GM04503 (cell line): ENCODE measurements at places on chromosomes 2 and 18.

DNA sequence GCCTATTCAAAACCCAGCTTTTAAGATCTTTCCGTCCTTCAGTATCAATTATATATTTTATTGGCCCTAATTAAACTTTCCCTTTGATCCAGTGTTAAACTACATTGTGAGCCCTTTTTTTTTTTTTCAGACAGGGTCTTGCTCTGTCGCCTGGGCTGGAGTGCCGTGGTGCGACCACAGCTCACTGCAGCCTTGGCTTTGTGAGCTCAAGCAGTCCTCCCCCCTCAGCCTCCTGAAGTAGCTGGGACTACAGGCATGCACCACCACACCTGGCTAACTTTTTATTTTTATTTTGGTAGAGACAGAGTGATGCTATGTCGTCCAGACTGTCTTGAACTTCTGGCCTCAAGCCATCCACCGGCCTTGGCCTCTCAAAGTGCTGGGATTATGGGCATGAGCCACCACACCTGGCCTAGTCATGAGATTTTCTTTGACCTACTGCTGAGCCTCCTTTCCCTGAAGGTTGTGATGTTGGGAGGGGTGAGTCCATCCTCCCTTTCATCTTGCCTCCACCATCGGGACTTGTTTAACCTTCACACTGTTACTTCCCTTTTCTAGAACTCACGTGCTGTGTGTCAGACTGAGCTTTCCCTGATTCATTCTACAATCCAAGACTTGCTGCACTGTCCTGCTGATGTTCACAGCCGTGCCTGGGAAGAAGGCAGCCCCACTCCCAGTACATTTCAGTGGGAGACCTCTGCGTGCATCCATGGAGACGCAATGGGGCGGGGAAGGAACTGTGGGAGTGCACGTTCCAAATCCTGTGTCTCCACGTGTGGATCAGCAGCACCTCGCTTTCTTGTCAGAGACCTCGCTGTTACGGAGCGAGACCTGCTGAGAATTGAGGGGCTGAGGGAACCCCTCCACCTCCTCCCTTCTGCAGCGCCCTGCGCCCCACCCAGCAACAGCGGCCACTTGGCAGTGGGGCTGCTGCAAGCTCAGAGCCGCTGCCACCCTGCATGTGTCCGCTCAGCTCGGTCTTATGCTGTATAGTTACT is 10.8 kb downstream of the OXER1 start:
- DNase-seq, result no peak

GRCh38 chr2:48126162-48126561 is 219.9 kb upstream of the FBXO11 start:
- DNase-seq, result peak; percentile 59

DNA sequence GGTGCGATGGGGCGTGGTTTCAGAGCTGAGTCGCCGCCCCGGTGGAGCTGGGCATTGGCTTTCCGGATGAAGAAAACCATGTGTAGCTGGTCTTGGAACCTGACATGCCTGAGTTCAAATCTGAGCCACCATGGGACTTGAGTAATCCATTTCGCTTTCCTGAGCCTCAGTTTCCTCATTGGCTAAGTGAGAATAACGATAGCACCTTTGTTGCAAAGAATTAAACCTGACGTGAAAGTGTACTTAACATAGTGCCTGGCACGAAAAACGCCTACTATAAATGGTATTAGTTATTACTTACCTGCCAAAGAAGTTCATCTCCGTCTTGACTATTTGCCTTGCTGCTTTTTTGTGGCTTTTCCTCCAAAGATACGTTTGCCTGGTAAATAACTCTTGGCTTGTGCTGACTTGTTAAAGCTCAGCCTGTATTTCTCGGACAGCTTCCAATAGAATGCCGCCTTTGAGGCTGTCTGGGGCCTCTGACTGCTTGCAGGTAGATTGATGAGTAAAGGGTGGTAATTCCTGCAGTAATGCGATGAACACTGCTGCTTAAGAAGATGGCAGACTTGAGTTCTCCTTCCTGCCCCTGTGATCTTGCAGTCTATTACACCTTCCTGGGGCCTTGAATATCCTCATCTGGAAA is 1.3 kb downstream of the CDCA7 start:
- no peak for DNase-seq

DNA sequence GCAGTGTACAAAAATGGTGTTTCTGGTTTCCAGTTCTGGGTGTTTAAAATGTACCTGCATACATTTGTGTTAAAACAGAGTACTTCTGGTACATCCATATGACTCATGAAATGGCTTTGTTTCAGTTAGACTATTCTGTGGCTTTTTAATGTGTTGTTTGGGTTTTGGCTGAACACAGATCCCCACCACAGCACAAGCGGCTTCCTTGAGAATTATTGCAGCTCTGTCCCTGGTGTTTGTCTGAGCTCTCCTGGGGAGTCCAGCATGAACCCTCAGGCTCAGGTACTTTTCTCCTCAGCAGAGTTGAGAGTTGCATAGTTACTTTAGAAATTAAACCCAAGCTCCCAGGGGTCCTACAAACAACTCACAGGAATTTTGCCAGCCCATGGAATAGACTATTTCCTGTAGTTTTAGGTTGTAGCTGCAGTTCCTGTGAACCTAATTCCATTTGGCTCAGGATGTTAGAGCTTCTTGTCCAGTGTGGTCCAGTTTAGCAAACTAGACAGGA is 64.8 kb upstream of the EML6 start:
- DNase-seq, result peak; percentile 31

DNA sequence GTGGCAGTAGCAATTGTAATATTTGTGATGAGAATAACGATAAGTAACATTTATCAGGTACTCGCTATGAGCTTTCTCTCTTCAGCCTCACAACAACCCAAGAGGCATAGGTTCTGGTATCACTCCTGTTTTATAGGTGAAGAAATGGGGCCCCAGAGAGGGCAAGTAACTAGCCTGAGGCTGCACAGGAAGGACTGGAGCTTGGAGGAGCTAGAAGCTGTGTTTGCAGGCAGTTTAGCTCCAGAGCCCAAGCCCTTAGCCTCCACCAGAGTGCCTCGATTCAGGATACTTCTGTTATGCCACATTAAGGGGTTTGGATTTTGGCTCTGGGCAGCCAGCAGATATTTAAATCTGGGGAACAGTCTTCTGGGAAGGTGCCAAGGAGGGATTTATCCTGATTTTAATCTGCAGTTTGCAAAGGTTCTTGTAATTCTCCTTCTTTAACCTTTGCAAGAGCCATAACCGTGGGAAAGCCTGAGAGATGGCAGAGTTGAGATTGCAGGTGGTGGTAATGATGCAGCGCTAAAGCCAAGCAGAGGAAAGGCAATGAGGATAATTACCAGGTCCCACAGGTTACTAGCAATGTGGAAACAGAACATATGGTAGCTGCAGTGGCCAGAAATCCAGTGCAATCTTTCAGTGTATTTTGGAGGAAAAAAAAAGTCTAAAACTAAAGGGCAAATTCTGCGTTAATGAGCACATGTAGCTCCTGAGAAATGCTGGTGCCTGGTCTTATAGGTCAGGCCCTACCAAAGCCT is 9.1 kb downstream of the MOCOS start:
- no peak for DNase-seq

DNA sequence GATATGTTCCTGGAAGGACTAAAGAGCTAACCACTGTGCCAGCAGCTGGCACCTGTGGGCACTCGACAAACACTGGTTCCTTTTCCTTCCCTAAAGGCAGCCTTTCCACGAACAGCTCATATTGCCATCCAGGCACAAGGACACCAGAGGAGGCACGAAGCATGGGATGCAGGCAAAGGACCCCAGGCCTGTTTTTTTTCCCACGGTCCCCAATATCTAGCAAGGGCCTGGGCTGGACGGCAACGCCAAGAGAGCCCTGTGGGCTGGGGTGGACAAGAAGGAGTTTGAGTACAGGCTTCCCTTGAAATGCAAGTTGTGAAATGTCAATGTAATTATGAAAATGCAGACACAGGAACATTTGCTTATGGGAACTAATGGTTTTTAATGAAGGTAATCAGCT is 135.9 kb downstream of the CYP26B1 start:
- DNase-seq, result no peak

DNA sequence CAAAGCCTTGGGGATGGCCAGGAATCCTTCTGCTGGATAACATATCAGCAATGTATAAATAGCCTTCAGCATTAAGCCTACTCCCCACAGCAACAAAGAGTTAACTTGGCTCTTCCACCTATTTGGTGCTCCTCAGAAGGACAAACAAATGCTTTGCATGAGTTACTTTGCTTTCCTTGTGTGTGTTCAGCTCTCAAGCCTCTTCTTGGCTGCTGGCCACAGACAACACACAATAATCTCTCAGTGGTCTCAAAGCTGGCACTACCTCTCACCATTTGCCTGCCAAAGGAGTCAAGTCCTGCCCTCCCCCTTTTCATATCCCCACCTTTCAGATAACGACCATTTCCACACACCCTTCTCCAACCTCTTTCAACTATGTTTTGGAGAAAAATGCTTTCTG is 17.5 kb downstream of the FTCDNL1 start:
- DNase-seq, result no peak

- no peak for DNase-seq
Observed at GRCh38 chr2:31228717-31229116, 5.2 kb upstream of the EHD3 start.

DNA sequence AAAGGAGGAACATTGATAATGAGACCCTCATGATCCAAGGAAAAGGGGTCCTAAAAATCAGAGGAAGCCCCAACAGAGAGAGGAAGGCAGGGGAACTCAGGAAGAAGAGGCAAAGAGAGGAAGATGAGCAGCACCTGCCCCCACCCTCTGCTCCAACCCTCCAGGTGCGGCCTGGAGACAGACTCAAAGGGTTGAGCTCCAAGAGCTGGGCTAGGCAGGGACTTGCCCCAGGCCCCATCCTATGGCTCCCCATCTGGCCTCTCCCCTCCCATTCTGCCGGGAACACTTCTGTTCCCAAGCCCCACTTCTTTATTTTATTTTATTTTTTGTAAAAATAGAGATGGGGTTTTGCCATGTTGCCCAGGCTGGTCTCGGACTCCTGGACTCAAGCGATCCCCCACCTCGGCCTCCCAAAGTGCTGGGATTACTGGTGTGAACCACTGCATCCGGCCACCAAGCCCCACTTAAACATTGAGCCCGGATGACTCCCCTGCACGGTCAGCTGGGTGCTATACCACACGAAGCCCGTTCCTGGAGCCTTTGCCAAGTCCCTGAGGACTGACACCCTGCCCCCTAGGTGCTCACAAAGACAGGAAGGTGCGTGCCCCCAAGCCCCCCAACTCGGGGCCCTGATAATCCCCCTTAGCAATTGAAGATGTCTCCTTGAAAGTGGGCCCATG is 3.8 kb upstream of the GPR55 start:
- no peak for DNase-seq

DNA sequence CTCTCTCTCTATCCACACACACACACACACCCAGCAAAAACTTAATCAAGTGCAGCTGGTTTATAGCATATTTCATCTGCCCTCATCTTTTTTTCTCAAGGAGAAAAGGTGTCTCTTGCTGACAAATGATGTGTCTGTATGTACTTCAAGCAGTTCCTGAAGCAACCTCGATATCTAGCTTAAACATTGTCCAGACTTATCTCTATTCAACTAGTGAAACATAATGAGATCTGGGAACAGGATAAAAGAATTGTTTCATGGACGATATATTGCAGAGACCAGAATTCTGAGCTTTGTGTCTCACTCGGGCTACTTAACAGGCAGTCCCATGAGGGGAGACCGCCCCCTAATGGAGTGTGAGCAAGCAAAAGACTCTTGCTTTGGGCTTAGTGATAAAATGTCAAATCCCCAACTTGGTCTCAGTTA is 929.2 kb upstream of the SOX11 start:
- DNase-seq, result no peak

- peak; percentile 45 for DNase-seq
Observed at GRCh38 chr2:88658326-88658725, 31.1 kb upstream of the EIF2AK3 start.

GRCh38 chr2:43100883-43101662 is 125.3 kb downstream of the ZFP36L2 start:
- no peak for DNase-seq

DNA sequence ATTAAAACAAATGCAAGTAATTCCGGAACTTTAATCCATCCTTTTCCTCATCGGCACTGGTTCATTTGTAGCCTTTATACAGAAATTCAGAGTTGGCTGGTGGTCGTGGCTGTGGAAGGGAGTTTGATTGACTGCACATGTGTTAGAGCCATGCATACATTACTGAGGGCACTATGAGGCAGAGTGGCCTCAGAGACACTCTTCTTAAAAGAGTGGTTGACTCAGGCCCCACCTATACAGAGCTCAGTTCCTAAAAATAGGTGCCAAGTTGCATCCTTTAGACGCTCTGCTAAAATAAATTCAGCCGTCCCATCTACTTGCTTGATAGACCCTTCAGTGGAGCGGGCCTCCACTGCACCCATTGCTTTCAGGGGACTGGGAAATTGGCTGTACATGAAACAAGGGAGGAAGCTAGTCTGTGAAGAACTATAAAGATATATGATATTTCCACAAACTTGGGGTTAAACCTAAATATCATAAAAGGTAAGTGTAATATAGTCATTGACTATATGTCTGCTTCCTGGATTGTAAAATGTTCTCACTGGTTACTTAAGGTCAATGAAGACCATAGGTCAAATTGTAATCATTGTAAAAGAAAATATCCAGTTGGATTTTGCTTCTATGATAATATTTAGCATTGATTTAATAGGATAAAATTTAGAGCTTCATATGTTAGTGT is 298.9 kb downstream of the XIRP2 start:
- no peak for DNase-seq

GRCh38 chr2:129605646-129606045 is 373.8 kb upstream of the RAB6C start:
- DNase-seq, result no peak

DNA sequence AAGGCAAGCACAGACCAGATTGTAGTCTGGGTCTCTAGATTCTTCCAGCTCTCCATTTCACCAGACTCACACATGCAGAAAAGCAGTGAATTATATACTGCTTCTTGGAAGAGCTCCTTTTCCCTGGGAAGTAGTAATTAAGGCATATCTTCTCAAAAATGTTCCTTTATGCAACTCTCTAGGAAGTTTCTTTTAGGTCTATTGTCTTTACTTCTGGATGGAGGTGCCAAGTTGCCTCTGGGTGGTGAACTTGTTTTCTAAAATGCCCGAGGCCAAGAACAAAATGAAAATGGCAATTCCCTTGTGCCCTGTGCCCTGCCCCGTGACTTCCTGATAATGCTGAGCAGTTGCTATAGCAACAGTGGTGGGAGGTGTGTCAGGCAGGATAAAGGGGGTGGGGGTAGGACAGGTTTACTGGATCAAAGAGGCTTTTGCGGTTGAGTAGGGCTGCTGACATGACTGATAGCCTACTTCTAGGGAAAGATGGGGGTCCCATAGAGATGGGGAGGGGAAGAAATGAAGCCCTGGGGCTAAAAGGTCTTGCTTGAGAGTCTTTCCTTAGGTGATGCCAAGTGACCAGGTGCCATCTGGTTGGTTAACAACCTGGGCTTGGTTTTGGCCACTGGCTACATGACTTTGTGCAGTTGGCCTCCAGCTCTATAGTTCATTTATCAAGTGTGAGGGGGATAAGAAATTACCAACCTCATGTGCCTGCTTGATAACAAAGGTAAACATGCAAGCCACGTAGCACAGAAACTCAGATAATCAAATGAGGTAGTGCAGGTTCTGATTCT is 11.8 kb downstream of the IGFBP2 start:
- DNase-seq, result no peak

DNA sequence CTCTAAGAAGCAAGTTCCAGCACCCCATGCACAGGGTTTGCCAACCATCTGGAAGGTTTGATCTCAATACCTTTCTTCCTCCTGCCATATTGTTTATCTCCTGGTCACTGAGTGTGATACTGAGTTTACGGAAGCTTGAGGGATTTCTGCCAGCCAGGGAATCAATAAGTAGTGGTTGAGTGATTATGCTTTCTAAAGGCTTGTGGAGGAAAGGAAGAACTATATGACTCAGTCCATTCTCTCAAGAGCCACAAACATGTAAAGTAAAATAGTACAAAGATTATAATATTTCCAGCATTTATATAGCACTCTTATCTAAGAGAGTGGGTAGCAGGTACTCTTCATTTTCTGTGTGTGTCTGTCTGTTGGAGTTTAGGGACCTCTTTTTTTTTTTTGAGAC is 49.2 kb downstream of the SLC4A3 start:
- no peak for DNase-seq
